Neuronal stem cell (in vitro differentiated cells): ENCODE measurements at places on chromosomes 4 and X.
A peak's percentile ranks its signal among the peaks of the same experiment; 100 is the strongest.

DNA sequence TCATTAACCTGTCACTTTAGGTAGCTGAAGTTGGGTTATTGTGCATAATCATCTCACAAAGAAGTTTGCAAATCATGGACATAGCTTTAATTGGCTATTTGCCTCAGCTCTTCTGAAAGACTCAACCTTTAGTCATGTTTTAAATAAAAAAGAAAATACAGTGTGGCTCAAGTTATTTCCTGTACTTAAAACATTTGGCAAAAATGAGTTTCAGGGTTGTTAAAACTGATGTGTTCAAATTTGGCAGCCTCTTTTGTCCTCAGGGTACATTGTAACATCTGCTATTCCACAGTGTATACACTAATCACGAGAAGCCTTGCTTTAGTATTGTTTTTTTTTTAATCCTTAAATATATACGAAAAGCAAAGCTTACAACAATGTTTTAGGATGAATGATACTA lies 31.5 kb upstream of the HPGD start:
- H3K27ac ChIP-seq: no peak overlapping the region
- H3K4me1 ChIP-seq: no peaks in the 10 kb centered on the region
- H3K27me3 ChIP-seq: no peaks in the 10 kb centered on the region

DNA sequence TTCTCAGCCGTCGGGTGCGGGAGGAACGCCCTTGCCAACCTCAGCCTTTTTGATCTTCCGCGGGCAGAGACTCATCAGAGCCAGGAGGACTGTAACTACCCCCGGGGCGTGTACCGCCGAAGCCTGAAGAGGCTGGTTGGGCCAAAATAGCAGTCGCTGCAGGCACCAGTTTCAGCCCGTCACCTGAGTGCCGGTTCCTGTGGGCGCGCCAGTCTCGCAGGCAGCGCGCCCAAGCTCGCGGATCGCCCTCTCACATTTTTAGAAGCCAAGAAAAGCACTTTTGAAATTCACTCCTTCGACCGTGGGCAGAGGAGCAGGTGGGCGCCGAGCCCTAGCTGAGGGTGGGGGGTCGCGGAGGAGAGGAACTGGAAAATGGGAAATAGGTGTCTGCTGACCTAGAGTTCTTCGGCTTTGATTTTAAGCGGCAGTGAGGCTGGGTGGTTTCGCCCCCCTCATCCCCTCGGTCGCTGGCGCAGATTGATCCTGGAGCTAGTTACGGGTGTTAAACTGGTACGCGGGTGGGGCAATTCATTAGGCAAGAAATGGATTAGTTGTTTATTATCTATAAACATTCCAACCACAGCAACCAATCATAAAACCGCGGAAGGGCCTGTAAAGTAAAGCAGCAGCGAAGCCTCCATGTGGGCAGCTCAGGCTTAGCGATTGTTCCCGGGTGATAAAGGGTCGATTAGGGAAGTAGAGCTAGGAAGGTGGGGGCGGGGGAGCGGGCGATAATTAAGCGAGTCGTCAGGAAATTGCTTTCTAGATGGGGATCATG lies 69.2 kb downstream of the FBXO8 start:
- peak; percentile 46 for DNase-seq
- H3K27ac ChIP-seq: no peak overlapping the region
- peaks cover 5% of the 10 kb centered on the region for H3K4me1 ChIP-seq

DNA sequence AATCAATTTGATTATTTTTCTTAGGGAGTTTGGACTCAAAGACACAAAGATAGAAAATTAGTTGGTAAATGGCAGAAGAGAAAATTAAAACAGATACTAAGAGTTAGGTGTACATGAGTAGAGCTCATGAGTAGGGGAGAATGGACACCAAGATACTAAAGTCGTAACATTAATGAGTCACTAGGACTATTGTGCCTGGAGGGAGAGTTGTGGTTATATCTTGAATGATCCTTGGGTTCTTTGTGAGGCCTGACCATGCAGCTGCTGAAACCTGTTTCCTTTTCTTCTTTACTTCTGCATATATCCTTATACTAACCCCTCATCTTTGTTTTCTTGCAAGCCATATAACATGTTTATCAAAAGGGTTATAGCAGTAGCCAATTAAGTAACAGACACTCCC lies 532.8 kb downstream of the RPA4 start:
- no peak overlapping the region for H3K27ac ChIP-seq
- no peak for DNase-seq
- no peaks in the 10 kb centered on the region for H3K27me3 ChIP-seq
- no peak overlapping the region for H3K4me3 ChIP-seq
- no peaks in the 10 kb centered on the region for H3K4me1 ChIP-seq

DNA sequence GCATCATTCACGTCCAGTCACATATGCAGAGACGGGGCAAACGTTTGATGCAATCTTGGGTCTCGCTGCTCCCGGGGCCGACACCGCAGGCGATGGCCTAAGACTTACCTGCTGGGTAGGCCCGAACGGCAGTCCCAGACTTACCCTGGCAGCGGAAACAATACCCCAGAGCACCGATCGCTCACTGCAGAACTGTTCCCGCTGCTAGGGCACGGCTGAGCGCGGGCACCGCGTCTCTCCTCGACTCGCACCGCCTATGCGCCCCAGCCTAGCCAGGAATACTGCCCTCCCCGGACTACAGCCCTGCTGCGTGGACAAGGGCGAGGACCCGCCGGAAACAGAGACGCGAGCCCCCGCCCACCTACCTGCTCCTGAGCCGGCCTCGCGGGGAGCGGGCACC lies 86.2 kb downstream of the HPRT1 start:
- no peaks in the 10 kb centered on the region for H3K36me3 ChIP-seq
- H3K4me3 ChIP-seq: no peak overlapping the region
- H3K4me1 ChIP-seq: peaks cover 5% of the 10 kb centered on the region
- peaks cover 2% of the 10 kb centered on the region for H3K27me3 ChIP-seq
- no peak for DNase-seq

DNA sequence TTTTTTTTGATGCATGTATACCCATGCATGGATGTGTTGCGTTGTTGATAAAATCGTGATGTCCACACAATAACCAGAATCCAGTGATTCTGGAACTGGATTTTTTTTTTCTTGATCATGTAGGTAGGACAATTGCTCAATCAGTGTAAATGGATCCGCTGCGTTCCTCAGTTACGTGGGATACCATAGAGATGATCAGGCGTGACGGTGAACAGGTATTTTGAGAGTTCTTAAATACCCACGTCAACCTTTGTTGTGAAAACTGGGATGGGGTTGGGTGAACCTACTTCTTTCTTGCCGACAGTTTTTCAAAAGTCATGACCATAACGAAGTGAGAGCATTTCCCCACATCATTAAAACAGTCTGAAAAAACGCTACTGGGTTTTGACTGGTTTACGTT lies 913 bp upstream of the SMIM10L2A start:
- H3K4me1 ChIP-seq: no peaks in the 10 kb centered on the region
- H3K27ac ChIP-seq: no peak overlapping the region
- H3K4me3 ChIP-seq: no peak overlapping the region
- H3K36me3 ChIP-seq: no peaks in the 10 kb centered on the region
- no peaks in the 10 kb centered on the region for H3K27me3 ChIP-seq

DNA sequence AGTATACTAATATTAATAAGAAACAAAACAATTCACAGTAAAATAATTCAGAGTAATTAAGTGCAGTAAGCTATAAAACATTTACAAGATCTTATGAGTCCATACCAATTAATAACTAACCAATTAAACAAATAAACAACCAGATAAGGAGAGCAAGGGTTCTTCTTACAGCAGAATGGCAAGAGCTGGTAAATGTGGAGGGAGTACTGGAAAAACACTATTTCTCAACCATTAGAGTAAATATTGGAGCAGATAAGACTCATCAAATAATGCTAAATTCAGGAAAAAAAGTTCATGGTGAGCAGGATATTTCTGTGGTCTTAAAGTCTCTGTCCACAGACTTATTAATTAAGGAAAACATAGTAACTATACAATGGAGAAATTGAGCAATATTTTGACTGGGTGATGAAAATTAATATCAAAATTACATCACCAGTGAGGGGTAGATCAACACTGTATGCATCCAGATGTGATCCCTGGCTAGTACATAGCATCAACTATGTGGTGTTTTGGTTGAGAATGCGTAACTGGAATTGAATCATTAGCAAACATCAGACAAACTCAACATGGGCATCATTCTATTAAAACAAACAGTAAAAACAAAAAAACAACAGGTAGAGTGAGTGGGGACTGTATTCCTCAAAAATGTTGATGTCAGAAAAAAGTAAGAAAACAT lies 1376.7 kb downstream of the PCDH19 start:
- no peak for DNase-seq
- no peak overlapping the region for H3K27ac ChIP-seq
- no peaks in the 10 kb centered on the region for H3K36me3 ChIP-seq
- H3K27me3 ChIP-seq: no peaks in the 10 kb centered on the region
- no peak overlapping the region for H3K4me3 ChIP-seq
- no peaks in the 10 kb centered on the region for H3K4me1 ChIP-seq

DNA sequence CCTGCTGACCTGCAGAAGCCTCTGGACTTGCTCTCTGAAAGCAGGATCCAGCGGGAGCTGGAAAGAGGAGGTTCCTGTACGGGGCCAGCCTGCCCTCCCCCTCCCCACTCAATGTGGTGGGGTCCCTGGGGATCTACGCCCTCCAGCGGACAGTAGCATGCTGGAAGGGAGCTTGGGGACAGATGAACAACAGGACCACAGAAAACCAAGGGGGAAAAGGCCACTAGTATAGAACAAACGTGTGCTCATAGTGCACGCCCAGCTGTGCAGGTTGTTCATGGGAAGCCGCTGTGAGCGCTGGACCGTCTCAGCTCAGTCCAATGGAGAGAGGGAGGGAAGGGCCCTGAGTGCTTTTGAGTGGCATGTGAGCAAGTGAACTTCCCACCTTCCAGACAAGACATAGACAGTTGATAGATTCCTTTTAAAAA lies 15.8 kb downstream of the HMX1 start:
- H3K4me1 ChIP-seq: peaks cover 4% of the 10 kb centered on the region
- no peaks in the 10 kb centered on the region for H3K36me3 ChIP-seq
- H3K27ac ChIP-seq: no peak overlapping the region
